Activated naive CD4-positive, alpha-beta T cell treated with anti-CD3 and anti-CD28 coated beads, Interleukin-2, amount 50 U/mL, for 16 hours (primary cell): ENCODE measurements at places on chromosomes 3 and 15.

DNA sequence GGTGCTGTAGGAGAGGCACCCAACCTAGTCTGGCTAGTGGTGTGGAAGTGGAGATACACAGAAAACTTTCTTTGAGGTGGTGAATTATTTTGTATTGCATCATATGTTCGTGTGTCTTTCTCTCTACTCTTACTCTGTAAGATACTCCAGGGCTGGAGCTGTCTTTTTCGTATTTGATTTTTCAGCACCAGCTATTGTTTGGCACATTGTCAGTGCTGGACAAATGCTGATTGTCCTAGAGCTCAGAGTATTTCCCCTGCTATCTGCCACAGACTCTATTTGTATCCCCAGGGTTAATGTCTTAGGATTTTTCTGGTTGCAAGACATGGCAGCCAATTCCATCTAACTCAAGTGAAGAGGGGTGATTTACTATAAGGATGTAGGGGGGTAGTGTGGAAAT is 110.5 kb downstream of the SAMMSON start:
- no peak for DNase-seq

DNA sequence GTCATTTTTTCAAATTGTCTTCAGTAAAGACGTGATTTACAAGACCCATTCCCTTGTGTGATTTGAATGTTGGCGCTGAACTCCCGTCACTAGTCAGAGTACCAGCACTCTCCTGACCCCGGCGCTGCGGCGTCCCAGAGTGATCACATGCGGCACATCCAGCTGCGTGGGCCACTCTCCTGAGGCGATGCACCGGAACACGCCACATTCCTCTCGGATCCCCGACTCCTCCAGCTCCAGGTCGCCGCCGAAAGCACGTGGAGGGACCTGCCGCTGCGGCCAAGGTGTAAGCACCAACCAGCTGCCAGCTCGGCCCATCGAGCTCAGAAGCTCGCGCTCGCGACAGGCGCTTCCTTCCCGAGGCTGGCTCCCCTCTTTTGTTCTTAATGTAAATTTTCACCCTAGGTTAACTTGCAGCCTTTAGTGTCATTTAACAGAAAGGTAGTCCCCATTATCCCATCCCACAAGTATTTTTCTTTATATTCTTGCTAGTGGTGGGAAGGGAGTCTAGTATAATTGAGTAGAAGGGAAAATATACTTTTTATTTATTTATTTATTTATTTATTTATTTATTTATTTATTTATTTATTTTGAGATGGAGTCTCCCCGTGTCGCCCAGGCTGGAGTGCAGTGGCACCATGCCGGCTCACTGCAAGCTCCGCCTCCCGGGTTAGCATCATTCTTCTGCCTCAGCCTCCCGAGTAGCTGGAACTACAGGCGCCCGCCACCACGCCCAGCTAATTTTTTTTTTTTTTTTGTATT is 61.7 kb upstream of the VGLL3 start:
- no peak for DNase-seq

DNA sequence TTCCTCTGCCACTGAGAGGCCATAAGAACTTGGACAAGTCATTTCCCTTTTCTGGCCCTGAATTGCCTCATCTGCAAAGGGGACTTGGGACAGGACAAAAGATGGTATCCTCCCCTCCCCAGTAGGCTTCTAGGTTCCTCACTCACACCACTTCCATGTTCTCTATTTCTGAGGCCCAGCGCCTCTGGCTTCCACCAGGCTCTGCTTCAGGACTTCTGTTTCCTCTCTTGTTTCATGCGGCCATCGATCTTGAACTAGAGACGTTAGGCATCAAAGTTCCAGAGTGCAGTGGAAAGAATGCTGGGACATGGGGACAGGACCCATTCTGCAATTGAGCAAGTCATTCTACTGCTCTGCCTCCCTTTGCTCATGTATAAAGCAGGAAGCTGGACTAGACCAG is 1.7 kb downstream of the TM4SF4 start:
- no peak for DNase-seq

GRCh38 chr3:140695361-140696061 is 17.6 kb downstream of the TRIM42 start:
- no peak for DNase-seq

- no peak for DNase-seq
Observed at GRCh38 chr3:64343689-64344430, 118.6 kb upstream of the PRICKLE2 start.
